ENCODE measurements at places on chromosomes 5 and 9.
A peak's percentile ranks its signal among the peaks of the same experiment; 100 is the strongest.

GRCh38 chr9:90991953-90992352, 190.3 kb downstream of the SYK start:
- no peak for DNase-seq

- DNase-seq = no peak
Measured at GRCh38 chr5:96426831-96427230, 6.2 kb downstream of the PCSK1 start.

DNA sequence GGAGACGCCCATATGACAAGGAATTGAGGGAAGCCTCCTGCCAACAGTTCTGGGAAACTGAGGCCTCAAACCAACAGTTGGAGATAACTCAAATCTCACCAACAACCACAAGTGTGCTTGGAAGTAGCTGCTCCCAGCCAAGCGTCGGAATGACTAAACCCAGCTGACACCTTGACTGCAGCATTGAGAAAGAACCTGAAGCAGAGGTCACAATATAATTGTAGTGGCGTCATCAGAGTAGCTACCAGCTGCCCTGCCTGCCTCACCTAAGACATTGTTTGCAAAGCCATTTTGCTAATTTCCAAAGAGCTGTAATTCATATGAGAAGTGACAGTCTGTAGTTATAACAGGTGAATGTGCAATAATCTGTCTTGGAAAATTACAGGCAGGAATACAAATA, 40.8 kb upstream of the ANKRD31 start:
- no peak for DNase-seq

DNA sequence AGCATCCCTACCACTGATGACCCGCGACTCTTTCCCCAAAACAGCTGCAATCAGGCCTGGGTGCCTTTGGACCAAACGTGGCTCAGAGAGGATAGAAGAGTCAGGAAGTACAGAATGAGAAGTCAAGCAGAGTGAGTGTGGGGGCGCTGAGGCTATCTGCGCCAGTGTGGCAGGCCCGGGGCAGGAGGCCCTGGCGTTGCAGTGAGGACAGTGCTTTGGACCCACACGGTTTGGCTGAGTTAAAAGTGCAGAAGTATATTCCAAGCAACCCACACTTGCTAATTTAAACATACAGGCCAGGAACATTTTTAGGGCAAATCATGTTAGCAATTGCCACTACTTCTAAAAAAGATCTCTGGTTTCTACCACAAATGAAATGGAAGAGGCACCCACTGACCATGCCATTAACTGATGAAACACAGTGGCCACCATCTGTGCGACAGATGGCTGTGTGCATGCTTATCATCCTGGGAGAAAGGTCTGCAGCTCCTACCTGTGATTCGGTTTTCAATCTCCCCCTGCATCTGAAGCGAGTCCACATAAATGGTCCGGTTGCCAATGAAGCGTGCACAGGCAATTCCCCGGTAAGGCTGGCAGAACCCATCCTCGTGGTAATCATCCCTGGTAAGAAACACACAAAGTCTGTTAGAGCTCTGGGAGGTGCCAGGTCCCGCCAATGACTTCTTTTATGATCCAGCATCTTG, 213.0 kb downstream of the ROR2 start:
- no peak for DNase-seq

GRCh38 chr5:53426878-53427277, 53.6 kb upstream of the FST start:
- DNase-seq = no peak

- DNase-seq = no peak
Measured at GRCh38 chr5:109566361-109566760, 123.4 kb upstream of the MAN2A1 start.

- DNase-seq = no peak
Measured at GRCh38 chr5:126830061-126830460, 53.1 kb downstream of the LMNB1 start.

GRCh38 chr9:117672369-117672768, 31.8 kb upstream of the TLR4 start:
- DNase-seq = no peak

DNA sequence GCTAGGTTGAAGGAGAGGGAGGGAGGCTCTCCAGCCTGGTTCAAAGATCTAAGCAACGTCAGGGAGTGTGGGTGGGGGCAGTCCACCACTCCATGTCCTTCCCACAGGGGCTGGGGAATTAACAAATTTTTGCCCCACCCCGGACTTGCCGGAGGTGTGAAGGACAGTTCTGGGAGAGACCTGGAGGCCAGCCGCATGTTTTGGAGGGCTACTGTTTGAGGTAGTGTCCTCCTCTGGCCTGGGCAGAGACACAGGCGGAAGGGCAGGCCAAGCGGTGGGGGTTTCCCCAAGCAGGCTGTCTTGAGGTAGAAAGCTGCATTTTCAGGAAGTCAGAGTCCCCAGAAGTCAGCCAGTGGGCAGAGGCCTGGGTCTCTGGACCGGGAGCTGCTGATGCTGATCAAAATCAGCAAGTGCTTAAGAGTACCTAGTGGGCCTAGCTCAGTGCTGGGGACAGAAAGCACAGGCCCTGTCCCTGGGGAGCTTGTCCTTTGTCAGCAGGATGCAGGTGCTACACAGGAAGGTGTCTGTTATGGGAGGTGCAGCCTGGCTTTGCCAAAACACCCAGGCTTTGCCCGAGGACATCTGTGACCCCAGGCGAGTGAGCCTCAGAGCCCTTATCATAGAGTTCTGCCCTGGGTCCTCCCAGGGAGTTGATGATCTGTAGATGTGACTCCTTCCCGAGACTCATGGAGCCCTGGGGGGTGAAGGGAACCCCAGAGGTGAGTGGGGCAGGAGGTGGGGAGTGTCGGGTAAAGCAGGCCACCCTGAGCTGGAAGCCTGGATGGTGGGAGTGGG, 18.5 kb downstream of the JADE2 start:
- DNase-seq = peak; percentile 60

GRCh38 chr5:90802474-90803317, 244.1 kb downstream of the ADGRV1 start:
- peak; percentile 17 for DNase-seq

DNA sequence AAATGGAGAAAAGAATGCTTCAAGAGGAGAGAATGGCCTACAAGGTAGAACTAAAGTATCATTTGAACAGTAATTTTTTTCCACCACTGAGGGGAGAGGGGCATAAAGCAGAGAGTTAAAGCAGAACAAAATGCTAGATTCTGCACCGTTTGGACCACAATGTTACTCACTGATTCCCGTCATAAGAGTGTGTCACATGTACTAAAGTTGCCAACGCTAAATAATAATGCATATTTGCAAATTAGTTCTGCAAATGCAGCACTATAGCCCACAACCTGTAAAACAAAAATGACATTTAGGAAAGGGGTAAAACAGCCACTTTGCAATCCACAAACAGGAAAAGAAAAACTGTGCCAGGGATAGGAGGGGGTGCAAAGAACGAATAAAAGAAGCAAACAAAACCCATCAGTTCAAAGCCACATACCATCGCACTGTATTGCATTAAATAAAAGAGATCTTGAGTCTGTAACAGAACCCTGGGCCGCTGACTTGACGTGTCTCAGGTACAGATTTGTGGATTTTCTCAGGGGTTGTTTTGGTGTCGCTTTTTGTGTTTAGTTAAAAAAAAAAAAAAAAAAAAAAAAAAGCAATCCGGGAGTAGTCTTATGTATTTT, 7.7 kb upstream of the NFIB start:
- DNase-seq = no peak

DNA sequence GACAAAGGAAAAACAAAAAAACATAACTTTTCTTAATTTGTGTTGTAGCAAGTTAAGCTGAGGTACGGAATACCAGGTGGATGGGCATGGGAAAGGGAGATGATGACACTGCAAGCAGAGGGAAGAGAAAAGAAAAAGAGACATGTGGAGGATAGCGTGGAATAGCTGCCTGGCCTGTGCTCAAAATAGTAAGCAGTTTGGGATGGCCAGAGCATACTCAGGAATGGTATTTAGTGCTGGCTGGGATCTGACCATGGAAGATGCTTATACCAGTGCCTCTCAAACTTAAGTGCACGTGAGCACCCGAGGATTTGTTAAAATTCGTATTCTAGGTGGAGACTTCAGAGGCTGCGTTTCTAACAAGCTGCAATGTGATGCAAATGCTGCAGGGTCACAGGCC, 41.3 kb downstream of the LNPEP start:
- no peak for DNase-seq

DNA sequence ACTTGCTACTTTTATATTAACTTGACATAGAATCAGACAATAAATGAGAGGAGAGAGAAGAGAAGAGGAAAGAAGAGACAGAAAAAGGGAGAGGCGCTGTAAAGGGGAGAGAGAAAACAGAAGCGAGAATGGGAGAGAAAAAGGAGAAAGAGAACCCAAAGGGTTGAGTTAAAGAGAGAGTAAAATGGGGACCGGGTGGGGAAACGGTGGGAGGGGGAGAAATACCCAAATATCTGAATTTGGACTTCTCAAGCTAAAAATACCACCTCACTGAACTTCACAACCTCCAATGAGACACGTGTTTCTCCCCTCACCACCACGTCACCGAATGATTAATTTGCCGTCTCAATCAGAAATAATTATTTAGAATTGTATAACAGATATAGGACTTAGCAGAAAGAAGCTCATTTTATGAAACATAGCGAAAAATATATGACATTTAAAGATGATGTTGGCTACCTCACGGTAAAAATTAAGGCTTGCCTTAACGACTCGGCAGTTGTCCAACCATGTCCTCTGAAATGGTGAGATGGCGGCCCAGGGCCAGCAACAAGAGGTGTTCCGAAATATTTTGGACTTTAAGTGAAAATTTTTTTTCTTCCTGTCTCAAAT, 204.1 kb downstream of the MEF2C start:
- DNase-seq = no peak

DNA sequence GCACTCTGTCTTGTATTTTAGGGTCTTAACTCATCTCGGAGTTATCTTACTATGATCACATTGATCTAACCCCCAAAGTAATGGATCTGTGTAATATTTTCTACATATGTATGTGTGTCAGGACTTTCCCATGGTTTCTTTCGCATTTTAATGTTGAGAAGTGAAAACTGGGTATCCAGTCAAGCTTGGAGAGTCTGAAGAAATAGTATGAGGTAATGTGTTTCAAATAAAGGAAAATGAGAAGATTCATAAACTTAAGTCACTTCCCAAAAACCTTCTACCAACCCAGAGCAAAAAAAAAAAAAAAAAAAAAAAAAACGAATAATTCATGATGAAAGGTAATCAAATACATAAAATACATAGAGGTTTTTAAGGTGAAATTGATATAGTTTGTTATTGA, 187.8 kb upstream of the VCAN start:
- DNase-seq = no peak

DNA sequence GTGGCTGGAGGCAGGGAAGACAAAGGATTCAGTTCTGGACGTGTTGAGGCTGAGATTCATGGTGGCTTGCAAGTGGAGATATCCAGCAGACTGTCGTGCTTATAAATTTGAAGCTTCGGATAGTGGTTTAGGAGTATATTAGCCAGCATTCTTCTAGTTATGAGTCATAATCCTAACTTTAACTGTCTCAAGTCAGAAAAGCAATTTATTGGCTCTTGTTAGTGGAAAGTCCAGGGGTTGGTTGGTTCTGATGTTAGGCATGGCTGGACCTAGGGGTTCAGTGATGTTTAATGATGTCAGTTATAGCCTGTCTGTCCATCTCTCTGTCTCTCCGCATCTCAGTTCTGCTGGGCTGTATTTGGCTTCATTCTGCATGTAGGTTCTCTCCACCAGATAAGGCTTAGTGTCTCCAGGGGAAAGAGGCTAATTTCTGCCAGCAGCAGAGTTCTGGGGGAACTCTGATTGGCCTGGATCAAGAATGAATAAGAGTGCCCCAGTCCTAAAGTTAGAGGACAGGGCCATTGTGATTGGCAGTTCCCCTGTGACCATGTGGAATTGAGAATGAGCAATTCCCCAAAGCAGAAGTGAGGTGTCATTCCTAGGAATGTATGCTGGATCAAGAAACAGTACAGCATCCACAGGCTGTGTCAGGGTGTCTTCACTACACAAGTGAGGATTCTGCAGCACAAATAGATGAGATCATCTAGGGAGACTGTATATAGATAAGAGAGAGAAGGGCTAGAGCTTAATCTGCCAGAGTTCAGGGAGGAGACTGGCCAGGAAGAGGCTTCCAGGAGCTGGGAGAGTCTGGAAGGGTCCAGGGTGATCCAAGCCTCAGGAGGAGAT, 72.9 kb upstream of the SHB start:
- DNase-seq = no peak

- DNase-seq = no peak
Measured at GRCh38 chr5:14443671-14444093, 137.9 kb upstream of the OTULINL start.

DNA sequence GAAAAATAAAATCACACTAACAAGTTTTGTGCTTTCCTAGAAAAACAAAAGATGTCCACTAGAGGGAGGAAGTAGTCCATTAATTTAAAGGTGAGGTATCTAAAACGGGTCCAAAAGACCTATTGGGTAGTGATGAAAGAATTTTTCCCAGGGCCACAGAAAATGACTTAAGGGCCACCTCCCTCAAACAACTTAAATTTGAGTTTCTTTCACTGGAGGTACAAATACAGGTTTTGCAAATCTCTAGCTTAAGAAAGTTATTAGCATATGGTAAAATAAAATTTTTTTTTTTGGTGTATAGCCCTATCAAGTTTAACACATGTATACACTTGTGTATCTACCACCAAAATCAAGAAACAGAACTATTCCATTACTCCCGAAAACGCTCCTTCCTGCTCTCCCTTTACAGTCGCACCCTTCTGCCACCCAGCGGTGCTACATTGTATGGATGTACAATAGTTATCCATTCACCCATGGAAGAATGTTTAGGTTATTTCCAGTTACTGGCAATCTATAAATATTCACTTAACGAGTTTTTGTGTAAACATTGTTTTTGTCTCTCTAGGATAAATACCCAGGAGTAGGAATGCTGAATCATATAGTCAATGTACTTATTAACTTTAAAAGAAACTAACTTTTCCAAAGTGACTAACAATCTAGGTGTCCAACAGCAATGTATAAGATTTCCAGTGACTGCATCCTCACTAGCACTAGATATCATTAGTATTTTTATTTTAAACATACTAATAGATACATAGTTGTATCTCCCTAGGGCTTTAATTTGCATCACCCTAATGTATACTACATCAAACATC, 21.9 kb downstream of the DEPDC1B start:
- peak; percentile 43 for DNase-seq

GRCh38 chr9:69090140-69090750, 54.7 kb downstream of the FXN start:
- no peak for DNase-seq

DNA sequence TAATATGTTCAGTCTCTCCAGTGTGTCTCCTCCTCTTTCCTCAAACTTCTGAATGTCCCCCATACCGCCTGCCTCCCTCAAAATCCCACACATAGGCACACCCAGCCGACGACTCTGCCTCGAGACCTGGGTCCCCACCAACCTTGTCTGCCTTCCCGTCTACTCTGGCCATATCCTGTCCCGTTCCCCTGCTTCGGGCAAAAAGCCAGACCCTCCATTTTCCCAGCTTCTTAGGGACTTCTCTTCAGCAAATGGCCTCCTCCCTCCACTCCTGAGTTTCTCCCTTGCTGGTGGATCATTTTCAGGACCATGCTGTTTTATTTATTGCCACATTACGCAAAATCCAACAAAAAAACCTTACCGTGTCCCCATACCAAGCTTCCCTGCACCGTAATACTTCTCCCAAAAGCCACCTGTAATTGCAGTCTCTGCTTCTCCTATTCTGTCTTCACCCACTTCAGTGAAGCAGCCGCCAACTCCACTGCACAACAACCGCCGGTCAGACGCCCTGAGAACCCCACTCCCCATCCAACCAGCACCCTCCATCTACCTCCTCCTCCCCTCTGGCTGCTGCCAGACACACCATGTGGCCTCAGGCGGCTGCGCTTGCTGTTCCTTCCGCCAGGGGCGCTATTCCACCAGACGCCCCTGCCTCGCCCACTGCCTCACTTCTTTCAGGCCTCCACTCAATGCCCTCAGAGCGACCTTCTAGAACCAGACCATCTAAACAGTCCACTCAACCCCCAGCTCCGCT, 117.0 kb downstream of the TRPM6 start:
- peak; percentile 34 for DNase-seq

GRCh38 chr5:100790170-100790665, 112.9 kb downstream of the ST8SIA4 start:
- peak; percentile 10 for DNase-seq

Data from activated CD4-positive, alpha-beta T cell treated with anti-CD3 and anti-CD28 coated beads, Interleukin-10, Interleukin-2, amounts not matched to agents 100 ng/mL and 50 ng/mL, durations not matched to agents 16 hours and 8 hours (primary cell).